ENCODE measurements at places on chromosomes 5 and 9.
A peak's percentile ranks its signal among the peaks of the same experiment; 100 is the strongest.

DNA sequence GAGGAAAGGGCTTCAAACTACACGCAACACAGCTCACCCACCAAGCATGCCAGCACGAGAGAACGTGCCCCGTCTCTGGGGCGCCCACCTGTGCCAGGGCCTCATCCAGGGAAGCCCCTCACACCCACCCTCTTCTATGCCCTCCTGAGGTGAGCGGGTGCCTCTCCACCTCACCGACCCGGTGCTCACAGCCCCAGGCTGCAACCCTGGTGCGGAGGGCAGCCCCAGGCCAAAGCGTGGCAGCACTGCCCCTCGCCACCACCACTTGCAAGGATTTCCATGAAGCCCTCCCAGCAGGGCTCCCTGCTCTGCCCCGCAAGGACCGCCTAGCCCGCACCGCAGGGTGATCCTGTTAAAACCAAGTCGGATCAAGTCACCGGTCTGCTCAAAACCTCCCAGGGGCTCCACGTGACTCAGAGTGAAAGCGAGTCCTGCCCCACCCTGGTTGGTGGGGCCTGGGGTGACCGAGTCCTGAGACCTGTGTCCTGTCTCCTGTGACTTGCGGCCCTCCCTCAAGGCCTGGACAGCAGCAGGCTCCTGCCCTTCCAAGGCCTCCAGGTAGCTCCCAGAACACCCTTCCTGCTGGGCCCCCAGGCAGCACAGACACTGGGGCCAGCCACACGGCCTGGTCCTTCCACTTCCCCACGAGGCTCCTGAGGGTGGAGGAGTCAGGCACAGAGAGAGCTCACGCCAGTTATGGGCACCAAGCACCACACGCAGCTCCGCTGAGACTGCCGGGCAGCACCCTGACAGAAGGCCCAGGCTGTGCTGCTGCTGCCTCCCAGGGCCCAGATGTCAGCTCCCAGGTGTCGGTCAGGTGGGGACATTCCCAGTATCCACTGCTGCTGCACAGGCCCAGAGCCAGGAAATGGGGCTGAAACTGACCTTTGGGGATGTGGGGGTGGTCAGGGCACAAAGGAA, 12.7 kb downstream of the BRD3 start:
- DNase-seq = peak; percentile 23

GRCh38 chr9:127196826-127197145, 67.8 kb upstream of the GARNL3 start:
- no peak for DNase-seq

GRCh38 chr5:167819406-167819805, 472.0 kb upstream of the WWC1 start:
- no peak for DNase-seq

- DNase-seq = no peak
These were observed 53.6 kb downstream of the FER start for GRCh38 chr5:108801301-108801700.

GRCh38 chr5:142356349-142356715, 31.5 kb upstream of the SPRY4 start:
- DNase-seq = no peak

DNA sequence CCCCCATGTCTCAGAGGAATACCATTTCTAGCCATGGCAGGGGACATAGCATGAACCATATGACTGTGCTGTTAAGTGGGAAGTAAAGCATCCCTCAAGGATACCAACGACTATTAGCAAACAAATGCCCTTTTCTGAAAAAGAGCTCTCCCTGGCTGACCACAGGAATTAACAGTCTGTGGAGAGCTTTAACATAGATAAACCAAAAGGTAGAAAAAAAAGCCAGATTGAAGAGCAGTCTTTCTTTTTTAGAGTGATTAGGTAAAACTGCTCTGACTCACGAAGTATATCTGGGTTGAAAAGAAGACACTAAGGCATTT, 532.7 kb upstream of the DMAC1 start:
- no peak for DNase-seq
